ENCODE measurements at places on chromosomes 13 and 19. TPM values are rescaled to one million over a fixed set of nuclear protein-coding genes. Genes with fewer than 3 reads are reported as not detected.

Gene RNF113B
- not detected for polyA plus RNA-seq

Gene RDH8
- not detected for polyA plus RNA-seq

Gene SLC7A10
- 0.02 TPM for polyA plus RNA-seq

Gene SPACA4
- not detected for polyA plus RNA-seq

Gene PRTN3
- not detected for polyA plus RNA-seq

Gene MBD3L3
- polyA plus RNA-seq = not detected

Gene KLF1
- polyA plus RNA-seq = not detected

Gene TRPC4
- not detected for polyA plus RNA-seq

Gene PRR36
- polyA plus RNA-seq = 0.18 TPM

Gene HIPK4
- polyA plus RNA-seq = 0.23 TPM

Gene LRP3
- polyA plus RNA-seq = 7.5 TPM

Gene CLDND2
- not detected for polyA plus RNA-seq

Gene CAPN12
- polyA plus RNA-seq = 3.0 TPM

Gene PCDH9
- polyA plus RNA-seq = 1.9 TPM

Gene GPR12
- not detected for polyA plus RNA-seq

Gene PSG7
- polyA plus RNA-seq = 0.05 TPM

Gene METTL21C
- not detected for polyA plus RNA-seq

Gene KLK2
- polyA plus RNA-seq = 0.15 TPM

Gene SIGLEC7
- not detected for polyA plus RNA-seq

Gene MISP
- polyA plus RNA-seq = 0.03 TPM

Gene CGB2
- polyA plus RNA-seq = 0.64 TPM

Gene NECTIN2
- polyA plus RNA-seq = 121 TPM

Gene KMT2B
- polyA plus RNA-seq = 29.2 TPM

Gene TLE6
- polyA plus RNA-seq = 2.6 TPM

Gene CD177
- polyA plus RNA-seq = 0.88 TPM

Gene CRX
- polyA plus RNA-seq = not detected

Gene SLC25A41
- polyA plus RNA-seq = 0.12 TPM

Gene LRG1
- 0.23 TPM for polyA plus RNA-seq

Gene KCNK6
- 0.29 TPM for polyA plus RNA-seq

Gene FAM187B
- polyA plus RNA-seq = not detected

Gene FUT3
- polyA plus RNA-seq = not detected

Gene GJA3
- polyA plus RNA-seq = not detected

Gene IGFL3
- not detected for polyA plus RNA-seq

Gene CLIP3
- polyA plus RNA-seq = 13.1 TPM

Gene PCDH17
- 0.21 TPM for polyA plus RNA-seq

Gene ARRDC5
- polyA plus RNA-seq = not detected

Gene NLRP4
- 0.02 TPM for polyA plus RNA-seq

Gene FLT3LG
- polyA plus RNA-seq = 4.0 TPM

Gene C1QTNF9B
- not detected for polyA plus RNA-seq

Gene IQCN
- polyA plus RNA-seq = 1.9 TPM

Gene MIR17HG
- polyA plus RNA-seq = 0.51 TPM

Gene ACP5
- 1.6 TPM for polyA plus RNA-seq
